ENCODE measurements at places on chromosomes 6 and 20.
A peak's percentile ranks its signal among the peaks of the same experiment; 100 is the strongest.

- no peak for DNase-seq
Measured at GRCh38 chr20:12875510-12875909, 133.3 kb upstream of the SPTLC3 start.

GRCh38 chr20:23167431-23167830 is 81.3 kb upstream of the CD93 start:
- DNase-seq, result no peak

- no peak for DNase-seq
Measured at GRCh38 chr6:128065072-128065471, 164.2 kb upstream of the THEMIS start.

- no peak for DNase-seq
Measured at GRCh38 chr6:159941286-159942113, 27.4 kb upstream of the IGF2R start.

DNA sequence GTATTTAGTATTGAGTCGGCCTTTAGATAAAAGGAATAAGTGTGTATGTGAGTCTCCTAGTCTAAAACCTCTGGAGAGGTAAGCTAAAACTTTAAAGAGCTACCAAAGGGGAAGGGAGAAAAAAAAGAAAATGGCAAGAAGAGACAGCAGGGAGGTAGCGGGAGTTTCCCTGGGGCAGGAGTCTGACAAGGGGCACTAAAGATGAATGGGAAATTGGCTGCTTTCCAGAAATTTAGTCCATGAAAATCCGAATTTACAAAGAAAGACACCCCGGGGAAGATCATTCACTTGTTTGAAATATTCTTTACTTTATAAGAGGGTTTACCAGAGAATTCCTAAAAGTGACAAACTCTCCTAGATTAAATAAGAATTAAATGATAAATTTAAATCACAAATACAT is 19.3 kb downstream of the RMND1 start:
- peak; percentile 65 for DNase-seq
